ENCODE measurements at places on chromosomes 2 and 18.
A peak's percentile ranks its signal among the peaks of the same experiment; 100 is the strongest.

GRCh38 chr2:20281876-20282275 lies 56.9 kb upstream of the SDC1 start:
- DNase-seq, result no peak

GRCh38 chr18:78721238-78721875 lies 258.3 kb upstream of the SALL3 start:
- DNase-seq, result no peak

DNA sequence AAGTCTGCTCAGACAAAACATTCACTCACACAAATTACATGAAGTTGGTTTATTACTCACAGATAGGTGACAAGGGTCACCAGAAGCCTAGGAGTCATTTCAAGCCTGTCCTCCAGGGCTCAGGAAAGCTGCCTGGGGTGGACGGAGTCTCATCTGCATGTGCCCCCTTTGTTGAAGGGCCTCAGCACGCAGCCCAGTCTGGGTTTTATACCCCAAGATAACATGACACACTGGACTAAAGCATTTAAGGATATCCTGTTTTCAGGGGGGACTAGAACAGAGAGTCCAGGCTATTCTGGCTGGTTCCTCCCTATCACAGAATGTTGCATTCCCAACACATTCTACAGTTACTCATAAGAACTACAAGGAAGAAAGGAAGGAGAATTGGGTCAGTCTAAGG lies 164.7 kb downstream of the MREG start:
- DNase-seq, result no peak

DNA sequence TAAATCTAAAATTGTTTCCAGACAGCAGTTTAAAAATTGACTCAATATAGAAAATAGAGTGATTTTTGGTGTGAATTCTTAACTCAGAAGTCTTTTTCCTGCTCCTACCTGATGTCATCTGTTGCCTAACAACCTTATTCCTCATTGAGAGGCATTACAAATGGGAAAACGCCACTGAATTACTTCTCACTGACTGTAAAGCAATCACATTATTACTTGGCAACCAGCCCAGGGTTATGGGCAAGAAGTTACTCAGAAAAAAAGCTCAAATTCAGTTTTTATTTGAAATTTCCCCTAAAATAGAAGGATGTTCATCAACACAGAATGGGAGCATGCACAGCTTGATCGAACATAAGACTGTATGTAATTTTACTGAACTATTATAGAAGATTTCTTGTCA lies 201.8 kb upstream of the GULP1 start:
- no peak for DNase-seq

DNA sequence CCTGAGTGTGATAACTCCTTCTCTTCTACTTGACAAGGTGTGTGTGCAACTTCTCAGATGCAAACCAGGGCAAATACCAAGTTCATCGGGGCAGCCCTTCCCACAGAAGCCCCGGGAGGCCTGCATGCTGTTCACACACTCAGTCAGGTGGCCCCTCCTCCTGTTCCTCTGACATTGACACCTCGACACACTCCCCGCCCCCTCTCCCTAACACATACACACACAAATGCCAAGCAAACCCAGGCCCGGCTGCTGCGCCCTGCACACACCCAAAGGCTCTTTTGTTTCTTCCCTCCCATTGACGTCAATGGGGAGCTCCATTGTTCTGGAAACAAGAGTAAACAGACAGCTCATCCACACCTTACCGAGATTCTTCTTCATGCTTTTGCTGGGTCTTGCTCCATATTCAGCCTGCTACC lies 1.7 kb upstream of the PER2 start:
- peak; percentile 9 for DNase-seq

- DNase-seq, result no peak
Measured at GRCh38 chr2:54964816-54965215, 85.4 kb downstream of the RTN4 start.

DNA sequence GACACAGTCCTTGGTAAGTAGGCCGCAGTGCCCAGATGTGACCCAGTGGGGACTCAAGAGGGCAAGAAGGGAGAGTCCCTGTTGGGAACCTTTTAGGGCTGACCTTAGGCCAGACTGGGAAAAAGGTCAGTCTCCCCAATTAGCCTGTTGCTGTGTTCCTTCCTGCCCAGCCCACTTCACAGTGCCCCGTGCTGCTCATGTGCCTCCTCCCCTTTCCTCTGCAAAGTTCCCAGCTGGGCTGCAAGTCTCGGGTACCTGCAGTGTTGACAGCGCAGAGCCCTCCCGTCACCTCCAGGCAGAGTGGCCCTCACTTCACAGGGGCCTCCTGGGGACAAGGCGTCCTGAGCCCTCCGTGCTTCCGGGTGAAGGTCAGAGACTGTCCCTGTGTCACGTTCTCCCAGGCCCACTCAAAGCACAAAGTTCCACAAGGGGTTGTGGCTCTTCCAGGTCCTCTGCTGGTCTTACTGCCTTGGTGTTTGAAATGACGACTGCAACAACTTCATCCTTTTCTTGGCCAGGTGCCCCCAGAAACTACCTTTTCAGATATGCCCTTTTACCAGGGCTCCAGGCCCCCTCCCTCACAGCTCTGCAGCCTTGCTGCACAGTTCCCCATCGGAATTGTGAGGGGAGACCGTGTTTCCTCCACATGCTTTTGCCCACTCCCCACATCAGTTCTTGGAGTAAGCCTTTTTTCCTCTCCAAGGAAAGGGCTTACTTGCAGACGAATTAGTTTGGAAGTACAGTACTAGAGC lies 225.8 kb downstream of the ALPK2 start:
- no peak for DNase-seq

GRCh38 chr2:175135862-175136261 lies 32.1 kb downstream of the ATF2 start:
- DNase-seq, result no peak

GRCh38 chr2:55163941-55164390 lies 68.1 kb downstream of the CLHC1 start:
- DNase-seq, result no peak

DNA sequence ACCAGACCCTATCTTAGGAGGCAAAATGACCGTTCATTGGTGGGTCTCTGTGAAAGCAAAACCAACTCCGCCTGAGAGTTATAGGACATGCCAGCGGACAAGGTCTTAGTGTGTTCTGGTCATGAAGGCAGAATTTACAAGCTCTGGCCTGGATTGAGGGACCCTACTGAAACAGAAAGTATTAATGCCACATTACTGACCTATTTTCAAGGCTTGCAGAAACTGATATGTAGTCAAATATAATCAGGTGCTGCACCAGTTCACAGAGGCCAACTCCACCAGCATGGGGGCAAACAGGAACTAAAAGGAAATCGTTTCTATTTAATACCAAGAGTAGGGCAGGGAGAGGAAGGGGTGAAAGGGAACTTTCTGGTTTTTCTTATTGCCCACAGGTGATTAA lies 19.7 kb downstream of the TYMS start:
- DNase-seq, result no peak

DNA sequence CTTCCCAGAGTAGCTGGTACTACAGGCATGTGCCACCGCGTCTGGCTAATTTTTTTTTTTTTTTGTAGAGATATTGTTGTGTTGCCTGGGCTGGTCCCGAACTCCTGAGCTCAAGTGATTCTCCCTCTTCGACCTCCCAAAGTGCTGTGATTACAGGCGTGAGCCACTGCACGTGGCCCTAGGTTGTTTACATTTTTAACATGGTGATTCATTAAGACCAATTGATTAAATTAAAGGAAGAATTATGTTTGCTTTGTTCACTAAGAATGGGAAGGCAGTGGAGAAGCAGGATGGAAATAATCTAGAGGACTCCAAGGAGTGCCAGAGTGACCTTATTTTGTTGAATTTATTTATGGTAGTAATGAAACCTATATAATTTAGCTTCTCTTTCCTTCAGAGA lies 7.5 kb downstream of the LCLAT1 start:
- DNase-seq, result no peak

- no peak for DNase-seq
Measured at GRCh38 chr2:36479406-36479805, 118.6 kb downstream of the FEZ2 start.

GRCh38 chr2:81078631-81079030 lies 774.1 kb upstream of the LRRTM1 start:
- DNase-seq, result no peak

DNA sequence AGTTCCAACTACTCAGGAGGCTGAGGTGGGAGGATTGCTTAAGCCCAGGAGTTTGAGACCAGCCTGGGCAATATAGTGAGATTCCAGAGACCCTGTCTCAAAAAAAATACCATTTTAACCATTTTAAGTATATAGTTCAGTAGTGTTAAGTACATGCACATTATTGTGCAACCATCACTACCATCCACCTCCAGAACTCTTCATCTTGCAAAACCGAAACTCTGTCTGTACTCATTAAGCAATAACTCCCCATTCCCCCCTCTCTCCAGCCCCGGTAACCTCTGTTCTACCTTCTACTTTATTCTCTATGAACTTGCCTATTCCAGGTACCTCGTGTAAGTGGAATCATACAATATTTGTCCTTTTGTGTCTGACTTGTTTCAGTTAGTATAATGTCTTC lies 86.4 kb downstream of the GFPT1 start:
- no peak for DNase-seq

DNA sequence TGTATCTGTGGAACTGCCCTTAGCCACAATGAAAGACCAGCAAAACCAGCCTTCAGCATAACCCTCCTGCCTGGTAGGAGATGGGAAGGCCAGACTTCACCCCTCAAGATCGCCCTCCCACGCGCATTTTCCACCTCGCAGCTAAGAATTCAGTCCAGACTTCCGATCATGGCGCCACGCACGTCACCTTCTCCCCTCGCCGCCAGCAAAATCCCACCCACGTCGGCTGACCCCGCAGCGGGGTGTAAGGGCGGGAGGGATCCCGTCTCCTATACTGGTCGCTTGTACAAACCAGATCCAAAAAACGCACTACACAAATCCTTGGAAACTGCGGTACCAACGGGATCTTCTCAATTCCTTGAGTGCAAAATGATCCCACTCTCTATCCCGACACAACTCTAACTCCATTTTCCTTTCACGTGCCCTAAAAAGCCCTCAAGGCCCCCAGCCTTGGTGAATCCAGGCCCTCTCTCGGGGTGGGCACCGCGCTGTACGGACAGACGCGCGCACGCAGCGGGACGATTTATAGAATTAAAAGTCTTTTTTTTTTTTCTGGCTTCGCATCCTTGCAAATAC lies 1.0 kb upstream of the BMPR2 start:
- peak; percentile 48 for DNase-seq

DNA sequence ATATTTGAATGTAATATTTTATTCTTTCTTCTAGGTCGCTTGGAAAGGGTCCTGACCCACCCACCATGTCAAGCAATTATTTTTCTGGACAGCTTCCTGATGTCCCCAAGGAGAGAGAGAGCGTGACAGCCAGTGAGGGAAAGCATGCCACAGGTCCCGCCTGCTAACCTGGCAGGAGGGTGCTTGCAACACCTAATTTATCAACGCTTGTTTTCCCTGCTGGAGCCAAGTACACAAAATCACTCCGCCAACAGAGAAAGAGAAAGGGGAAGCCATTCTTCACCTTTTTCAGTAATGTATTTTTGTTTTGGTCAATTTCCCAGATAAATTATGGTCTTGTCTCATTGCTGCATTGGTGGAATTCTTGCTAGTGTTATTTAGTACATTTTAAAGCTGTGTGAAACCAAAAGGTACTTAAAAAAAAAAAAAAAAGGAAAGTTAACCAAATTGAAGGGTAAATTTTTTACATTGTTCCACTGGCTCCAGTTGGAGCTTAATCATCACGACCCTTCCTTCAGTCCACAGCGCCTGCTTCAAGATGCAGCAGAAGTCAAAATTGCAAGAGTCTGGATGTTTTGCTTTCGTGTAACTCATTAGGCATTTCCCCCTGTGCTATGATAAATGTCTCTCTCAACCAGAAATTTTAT lies 88.5 kb upstream of the COPS8 start:
- DNase-seq, result no peak

DNA sequence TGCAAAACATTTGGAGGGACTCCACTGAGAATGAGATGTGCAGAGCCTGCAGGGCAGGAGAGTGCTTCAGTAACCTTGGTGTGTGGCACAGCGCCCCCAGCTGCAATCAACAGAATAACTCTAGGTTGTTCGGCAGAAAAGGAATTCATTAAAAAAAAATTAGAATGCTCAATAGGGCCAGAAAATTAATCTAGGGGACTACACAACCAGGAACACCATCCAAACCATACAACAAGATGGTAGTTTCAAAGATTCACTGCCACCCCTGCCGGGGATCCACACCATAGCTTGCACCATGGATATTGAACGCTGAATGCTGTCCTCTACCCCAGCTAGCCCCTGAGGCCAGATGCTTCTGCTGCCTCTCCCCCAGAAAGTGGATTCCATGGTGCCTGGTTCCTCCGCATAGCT lies 50.1 kb downstream of the THUMPD2 start:
- no peak for DNase-seq

DNA sequence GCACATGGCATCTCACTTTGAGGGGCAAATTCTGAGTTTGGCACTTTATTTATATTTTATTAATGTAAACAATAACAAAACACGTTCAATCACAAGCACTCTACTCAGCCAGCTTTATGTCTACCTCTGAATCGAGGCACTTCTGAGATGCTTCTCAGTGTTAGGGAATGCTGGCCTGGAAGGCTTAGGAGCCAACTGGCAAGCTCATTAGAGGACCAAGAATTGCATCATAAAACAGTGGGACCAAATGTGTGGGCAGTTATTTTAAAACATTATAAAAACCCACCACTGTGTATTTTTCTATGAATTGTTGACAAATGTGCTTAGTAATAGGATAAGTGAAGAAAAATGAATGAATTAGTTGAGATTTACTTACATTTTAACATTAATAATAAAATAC lies 46.8 kb upstream of the SMIM21 start:
- no peak for DNase-seq

GRCh38 chr2:209690029-209690754 lies 81.4 kb upstream of the UNC80 start:
- DNase-seq, result no peak

DNA sequence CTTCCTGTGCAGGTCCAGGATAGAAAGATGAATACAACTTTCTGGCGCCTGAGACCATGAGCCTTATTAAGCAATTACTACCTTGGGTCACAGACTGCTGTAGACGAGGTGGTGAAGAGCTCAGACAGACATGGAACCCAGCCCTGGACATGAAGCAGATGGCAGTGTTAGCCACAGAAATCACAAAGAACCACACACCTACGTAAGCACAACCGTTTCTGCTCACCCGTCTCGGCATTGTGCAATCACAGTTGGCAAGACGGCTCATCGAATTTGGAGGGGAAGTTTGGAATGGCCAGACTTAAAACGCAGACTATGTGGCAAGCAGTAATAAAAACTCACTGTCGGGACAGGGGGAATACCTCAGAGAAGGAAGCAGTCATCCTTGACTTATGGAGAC lies 24.3 kb upstream of the ASPRV1 start:
- DNase-seq, result no peak

GRCh38 chr2:175203621-175204496 lies 22.3 kb upstream of the ATP5MC3 start:
- DNase-seq, result peak; percentile 43

DNA sequence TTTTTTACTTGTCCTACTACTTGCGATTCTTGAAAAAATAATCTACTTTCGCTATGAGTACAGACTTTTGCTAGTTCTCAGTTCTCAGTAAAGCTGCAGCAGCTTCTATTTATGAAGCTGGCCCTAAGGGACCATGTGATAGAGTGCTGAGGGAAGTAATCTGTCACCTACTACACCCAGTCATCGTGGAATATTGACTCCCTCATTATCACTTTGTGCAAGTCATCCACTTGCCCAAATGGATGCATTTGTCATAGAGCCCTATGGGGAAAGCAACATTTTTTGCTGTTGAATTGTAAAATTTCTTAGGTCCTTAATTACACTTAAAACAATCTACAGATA lies 1919.8 kb downstream of the SUCLG1 start:
- no peak for DNase-seq
